Esophagus squamous epithelium (tissue), 5 donors: ENCODE measurements at places on chromosomes 6 and 20.

DNA sequence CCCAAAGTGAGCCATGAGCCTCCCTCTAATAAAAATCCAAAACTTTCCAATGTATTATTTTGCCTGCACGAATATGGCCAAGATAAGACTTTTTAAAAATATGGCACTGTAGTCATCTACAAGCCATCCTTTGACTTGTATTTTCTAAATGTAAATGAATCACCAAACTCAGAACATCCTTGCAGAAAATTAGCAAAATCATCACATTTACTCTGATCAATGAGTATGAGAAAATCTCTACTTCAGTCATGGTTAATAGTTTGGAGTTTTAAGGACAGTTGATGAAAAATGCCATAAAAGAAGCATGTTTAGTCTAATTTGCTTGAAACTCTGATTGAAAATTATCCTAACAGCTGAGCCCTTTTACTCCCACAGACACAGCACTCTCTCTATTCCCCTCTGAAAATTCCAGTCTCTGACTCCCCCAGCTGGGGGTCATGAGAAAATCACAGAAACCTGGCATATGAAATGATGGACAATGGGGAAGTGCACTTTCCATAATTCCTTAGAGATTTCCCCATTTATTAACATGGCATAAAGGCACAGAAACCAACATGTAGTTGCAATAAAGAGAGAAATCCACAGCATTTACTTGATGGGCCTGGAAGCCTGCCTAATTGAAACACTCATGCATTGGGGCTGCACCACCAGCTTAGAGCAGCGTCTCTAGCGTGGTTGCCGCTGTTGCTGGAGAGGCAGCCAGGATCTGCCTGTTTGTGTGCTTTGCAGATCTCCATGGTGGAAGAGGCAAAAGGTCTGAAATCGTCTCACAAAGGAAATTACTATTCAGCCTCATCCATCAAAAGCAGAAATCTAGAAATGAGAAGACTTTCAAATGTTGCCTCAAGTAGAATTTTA, 214.0 kb downstream of the WDR27 start:
- H3K4me1 ChIP-seq: no peaks in the 10 kb centered on the region
- H3K27me3 ChIP-seq: no peaks in the 10 kb centered on the region
- no peak overlapping the region for H3K4me3 ChIP-seq

DNA sequence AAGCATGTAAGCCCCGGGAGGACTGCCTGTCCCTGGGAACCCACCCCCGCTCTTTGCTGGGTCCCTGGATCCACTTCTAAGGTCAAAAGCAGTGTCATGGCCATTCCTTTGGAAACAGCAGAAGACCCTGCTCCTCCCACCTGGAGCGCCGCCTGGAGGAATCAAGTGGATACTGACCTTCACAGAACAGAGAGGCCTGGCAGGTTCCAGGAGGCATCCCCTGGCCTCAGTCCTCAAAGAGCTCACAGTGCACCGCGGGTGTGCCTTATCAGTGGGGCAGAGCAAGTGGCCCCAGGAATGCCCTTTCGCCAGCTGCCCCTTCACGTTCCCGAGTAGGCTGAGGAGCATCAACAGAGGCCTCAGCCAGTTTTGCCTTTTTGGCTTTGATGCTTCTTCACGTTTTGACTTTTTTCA, 11.1 kb upstream of the SLC4A11 start:
- H3K27me3 ChIP-seq: peaks cover 13% of the 10 kb centered on the region
- H3K27ac ChIP-seq: no peak overlapping the region
- H3K4me3 ChIP-seq: no peak overlapping the region
- DNase-seq: no peak
- peaks cover 2% of the 10 kb centered on the region for H3K36me3 ChIP-seq

- H3K36me3 ChIP-seq: peaks cover 3% of the 10 kb centered on the region
- peak overlapping the region; percentile 71 for H3K4me3 ChIP-seq
- peaks cover 6% of the 10 kb centered on the region for H3K4me1 ChIP-seq
- DNase-seq: no peak
- H3K27me3 ChIP-seq: no peaks in the 10 kb centered on the region
- peak overlapping the region; percentile 96 for H3K27ac ChIP-seq
Measured at GRCh38 chr20:58310291-58310782, 822 bp downstream of the RAB22A start.

DNA sequence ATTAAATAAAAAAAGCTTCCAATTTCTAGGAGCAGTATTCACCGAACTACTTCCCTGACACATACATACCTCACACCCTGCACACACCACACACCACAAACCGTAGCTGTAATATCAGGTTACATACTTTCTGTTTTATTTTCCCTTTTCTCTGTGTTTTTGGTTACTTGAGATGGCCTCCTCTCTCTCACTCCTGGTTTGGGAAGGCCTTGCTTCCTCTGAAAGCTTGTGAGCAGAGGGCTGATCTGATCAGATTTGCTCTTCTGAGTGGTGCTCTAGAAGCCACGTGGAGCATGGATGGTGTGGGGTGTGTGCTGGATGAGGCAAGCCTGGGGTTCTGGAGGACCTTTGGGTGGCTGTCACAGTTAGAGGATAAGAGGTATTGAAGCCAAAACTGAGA, 20.9 kb downstream of the UTRN start:
- peaks cover 5% of the 10 kb centered on the region for H3K4me1 ChIP-seq
- H3K27ac ChIP-seq: no peak overlapping the region
- no peaks in the 10 kb centered on the region for H3K27me3 ChIP-seq
- DNase-seq: no peak
